ENCODE measurements at places on chromosomes 12 and 14. TPM values are rescaled to one million over a fixed set of nuclear protein-coding genes. Genes with fewer than 3 reads are reported as not detected.

DNA sequence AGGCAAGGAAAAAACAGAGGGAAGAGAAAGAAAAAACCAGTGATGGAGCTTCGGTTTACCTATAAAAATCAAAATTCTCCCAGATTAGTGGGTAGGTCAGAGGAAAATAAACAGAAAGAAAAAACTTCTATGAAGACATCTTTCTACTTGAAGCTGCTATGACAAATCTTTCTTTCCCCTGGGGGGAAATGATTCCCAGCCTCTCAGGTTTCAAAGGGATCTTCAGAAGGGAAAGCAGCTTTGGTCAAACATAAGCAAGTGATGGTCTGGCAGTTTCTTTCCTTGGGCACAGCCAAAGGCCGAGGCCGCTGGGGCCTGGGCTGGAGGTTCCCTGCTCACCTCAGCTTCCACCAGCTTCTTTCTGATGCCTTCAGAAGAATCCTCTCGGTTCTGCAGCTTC is 104.5 kb downstream of the PRKAB1 start:
- DNase-seq = no peak

ESPL1 gene
- 43.2 TPM for total RNA-seq

GRCh38 chr12:102372087-102372486 is 108.3 kb downstream of the IGF1 start:
- no peak for DNase-seq

- no peak for DNase-seq
These were observed 18.8 kb downstream of the C12orf43 start for GRCh38 chr12:120997448-120997847.

- DNase-seq = no peak
These were observed 63.8 kb upstream of the ACTN1 start for GRCh38 chr14:69042787-69043444.

DNA sequence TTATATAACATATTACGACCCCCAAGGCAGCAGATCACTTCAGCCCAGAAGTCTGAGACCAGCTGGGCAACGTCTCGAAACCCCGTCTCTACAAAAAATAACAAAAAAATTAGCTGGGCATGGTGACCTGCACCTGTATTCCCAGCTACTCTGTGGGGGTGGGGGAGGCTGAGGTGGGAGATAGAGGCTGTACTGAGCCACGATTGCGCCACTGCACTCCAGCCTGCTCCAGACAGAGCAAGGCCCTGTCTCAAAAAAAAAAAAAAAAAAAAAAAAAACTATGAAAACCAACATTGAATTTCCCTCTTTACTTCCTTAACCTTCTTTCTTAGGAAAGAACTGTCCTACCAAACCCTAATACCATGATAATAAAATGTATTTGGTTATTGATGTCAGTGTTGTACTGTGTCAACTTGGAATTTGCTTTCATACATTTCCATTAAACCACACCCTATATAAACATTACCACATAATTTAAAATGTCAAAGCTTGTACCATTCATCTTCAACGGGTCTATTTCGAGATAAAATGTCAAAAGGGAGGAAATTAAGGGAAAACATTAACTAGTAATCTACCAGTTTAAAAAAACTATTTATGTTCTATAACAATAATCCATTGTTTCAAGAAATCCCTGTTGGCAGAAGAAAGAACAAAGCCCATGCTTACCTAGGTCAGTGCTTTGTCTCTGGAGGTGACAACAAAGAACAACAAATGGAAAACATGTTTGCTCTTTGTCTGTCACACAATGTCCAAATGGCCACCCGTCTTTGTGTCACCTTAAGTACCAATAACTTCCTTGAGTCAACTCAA is 17.4 kb downstream of the GALNT4 start:
- no peak for DNase-seq

CRIP1 gene
- total RNA-seq = 8.8 TPM

SIX6 gene
- total RNA-seq = not detected

RNASE3 gene
- total RNA-seq = not detected

- DNase-seq = no peak
These were observed 5.6 kb downstream of the ATP2A2 start for GRCh38 chr12:110286623-110287022.
